CD4-positive, alpha-beta T cell treated with Interleukin-21 for 1 hour (primary cell): ENCODE measurements at places on chromosomes 4 and X.
A peak's percentile ranks its signal among the peaks of the same experiment; 100 is the strongest.

- DNase-seq: no peak
These were observed 114.6 kb upstream of the CBR4 start for GRCh38 chr4:169124661-169125060.

GRCh38 chr4:118898684-118899138, 10.1 kb downstream of the SYNPO2 start:
- no peak for DNase-seq

DNA sequence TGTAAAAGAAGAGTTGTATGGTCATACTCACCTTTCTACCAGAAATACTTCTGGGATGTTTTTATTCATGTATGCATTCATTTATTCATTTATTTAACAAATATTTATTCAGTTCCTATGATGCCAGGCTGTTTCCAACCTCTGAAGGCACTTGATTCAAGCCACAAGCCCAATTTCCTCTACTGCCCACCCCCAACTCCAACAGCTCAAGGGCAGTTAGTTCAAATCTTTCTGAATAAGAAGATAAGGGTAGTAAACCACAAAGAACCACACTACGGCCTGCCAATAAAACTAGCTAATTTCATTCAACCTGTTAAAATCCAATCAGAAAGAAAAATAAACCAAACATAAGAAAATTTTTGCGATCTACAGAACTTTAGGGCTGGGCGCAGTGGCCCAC, 31.2 kb downstream of the LRBA start:
- DNase-seq: no peak

DNA sequence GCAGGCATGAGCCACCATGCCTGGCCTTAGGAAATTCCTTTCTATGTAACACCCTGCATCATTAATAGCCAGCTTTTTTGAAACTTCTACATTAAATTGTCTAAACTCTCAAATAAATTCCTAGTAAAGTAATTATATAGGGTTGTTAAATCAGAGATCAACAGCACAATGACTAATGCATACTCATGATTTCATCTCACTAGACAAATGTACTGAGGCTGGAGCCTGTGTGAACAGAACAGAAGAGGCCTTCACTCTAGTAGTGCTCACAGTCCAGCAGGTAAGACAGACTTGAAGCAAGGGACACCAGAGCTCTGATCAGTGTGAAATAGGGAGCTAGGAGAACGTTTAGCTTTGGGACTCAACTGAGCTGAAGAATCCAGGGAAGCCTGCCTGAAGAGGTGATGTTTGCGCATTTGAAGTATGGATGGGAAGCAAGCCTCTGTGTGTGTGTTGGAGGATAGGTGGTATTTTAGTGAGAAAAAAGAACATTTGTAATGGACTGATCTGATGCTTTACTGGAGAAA, 3.9 kb downstream of the ZFP42 start:
- DNase-seq: no peak

DNA sequence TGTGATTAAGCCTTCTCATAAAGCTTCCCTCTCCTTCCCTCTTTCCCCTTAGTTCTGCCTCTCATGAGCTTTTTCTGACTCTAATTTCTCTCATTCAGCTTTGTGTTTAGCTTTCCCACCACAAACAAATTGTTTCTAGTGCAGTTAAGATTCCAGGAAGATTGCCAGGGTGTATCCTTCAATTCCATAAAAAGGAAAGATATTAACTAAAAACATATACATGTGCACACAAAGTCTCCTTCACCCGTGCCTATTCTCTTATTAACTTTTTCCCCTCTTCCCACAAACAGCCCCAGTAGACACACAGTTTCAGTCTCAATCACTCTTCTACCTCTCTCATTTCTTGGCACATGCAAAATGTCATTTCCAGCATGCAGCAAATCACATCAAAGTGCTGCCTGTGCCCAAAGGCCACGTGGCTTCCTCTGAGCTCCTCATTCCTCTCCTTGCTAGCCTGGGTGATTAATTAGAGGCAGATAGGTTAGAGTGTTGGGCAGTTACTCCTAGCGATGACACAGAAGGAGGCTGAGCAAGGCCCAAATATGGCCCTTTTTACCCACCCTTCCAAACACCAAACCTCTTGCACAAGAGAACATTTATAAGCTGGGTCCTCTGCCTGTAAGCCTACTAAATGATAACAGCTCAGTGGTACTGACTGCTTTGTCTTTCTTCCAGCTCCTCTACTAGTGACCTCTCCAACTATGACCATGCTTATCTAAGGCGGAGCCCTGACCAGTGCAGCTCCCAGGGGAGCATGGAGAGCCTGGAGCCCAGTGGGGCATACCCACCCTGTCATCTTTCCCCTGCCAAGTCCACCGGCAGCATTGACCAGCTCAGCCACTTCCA, 159.6 kb downstream of the SOWAHB start:
- no peak for DNase-seq

DNA sequence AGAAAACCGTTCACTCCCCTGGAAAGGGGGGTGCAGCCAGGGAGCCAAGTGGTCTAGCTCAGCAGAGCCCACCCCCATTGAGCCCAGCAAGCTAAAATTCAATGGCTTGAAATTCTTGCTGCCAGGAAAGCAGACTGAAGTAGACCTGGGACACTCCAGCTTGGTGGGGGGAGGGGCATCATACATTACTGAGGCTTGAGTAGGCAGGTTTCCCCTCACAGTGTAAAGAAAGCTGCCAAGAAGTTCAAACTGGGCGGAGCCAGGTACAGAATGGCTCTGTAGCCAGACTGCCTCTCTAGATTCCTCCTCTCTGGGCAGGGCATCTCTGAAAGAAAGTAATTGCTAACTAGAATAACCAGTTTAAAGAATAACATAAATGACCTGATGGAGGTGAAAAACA, 372.3 kb upstream of the F9 start:
- DNase-seq: no peak

GRCh38 chr4:179880756-179881155, 2362.4 kb upstream of the TENM3 start:
- no peak for DNase-seq

- no peak for DNase-seq
These were observed 99.9 kb downstream of the SLIT2 start for GRCh38 chr4:20351360-20352162.

GRCh38 chr4:138609943-138610350, 367.8 kb upstream of the SLC7A11 start:
- no peak for DNase-seq

- no peak for DNase-seq
These were observed 336.7 kb downstream of the DTHD1 start for GRCh38 chr4:36618102-36618501.

GRCh38 chr4:6076391-6076790, 58.2 kb upstream of the C4orf50 start:
- DNase-seq: peak; percentile 17

DNA sequence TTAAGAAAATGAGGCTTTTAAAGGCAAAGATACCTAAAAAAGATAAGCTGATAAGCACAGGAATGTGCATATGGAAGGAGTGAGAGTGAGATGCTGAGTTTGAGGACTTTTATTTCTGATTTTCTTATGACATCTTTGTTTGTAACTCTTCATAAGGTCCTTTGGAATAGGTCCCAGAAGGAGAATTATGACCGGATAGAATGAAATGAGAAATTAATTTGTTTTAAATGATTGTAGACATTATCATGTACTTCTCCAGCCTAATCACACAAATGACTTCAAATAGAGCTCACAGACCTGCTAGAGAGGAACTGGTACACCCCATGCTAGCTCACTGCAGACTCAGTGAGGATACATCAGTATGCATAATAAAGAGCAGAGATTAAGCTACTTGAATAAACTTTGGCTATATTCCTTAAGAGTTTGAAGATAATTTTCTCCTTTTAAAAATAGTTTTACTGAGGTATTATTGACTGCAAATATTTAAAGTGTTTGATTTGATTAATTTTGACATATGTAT, 5.6 kb downstream of the GK2 start:
- DNase-seq: no peak

GRCh38 chr4:174214101-174214878, 69.2 kb downstream of the FBXO8 start:
- DNase-seq: no peak

GRCh38 chrX:122770581-122770980, 413.5 kb upstream of the GRIA3 start:
- no peak for DNase-seq

DNA sequence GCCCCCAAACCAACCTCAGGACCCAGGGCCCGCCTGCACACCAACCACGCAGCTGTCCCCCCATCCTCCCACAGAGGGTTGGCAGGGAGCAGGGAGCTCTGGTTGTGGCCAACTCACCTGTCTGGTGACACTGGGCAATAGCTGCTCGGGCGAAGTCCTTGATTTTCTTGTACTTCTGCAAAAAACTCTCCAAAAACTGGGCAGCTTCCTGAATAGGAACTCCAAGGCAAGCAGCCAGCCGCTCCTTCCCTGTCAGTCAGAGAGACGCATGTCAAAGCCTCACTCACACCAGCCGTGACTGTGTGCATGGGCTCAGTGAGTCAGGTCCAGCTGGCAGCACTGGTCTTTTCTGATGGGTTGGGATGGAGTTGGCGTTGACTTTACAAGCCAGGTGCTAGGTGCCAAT, 26.4 kb downstream of the NAT8L start:
- DNase-seq: no peak

DNA sequence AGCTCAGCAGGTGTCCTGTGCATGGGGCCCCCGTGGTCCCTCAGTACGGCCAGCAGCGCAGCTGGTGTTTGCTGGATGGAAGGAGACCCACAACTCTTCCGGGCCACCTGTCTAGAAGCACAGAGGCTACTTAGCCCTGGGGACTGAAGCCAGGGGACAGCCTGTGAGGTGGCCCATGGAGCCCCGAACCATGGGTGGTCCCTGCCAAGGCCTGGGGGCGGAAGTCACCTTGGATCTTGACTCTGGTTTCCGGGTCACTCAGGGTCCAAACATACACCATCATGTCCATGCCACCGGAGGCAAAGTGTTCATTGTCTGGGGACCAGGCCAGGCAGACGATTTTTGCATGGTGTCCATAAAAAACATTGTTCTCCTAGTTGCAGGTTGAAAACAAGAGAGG, 39.5 kb downstream of the WDR1 start:
- no peak for DNase-seq

DNA sequence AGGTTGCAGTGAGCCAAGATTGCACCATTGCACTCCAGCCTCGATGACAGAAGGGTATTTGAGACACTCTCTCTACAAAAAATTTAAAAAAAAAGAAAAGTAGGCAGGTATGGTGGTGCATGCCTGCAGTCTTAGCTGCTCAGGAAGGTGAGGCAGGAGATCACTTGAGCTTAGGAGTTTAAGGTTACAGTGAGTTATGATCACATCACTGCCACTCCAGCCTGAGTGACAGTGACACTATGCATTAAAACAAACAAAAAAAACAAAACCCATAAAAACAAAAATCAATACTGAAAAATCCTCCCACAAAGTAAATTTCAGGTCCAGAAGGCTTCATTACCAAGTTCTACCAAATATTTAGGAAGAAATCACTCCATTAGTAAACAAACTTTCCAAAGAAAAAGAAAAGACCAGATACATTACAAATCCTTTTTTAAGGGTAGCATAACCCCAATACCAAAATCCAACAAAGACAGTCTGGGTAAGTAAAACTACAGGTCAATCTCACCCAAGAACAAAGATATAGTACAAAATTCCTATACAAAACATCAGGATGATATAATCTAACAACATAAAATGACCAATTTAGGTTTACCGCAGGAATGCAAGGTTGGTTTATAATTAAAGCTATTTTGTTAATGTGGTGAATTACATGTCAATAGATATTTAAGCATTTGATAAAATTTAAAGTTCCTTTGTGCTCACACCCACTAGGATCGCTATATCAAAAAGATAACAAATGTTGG, 11.7 kb downstream of the NELFA start:
- DNase-seq: no peak

DNA sequence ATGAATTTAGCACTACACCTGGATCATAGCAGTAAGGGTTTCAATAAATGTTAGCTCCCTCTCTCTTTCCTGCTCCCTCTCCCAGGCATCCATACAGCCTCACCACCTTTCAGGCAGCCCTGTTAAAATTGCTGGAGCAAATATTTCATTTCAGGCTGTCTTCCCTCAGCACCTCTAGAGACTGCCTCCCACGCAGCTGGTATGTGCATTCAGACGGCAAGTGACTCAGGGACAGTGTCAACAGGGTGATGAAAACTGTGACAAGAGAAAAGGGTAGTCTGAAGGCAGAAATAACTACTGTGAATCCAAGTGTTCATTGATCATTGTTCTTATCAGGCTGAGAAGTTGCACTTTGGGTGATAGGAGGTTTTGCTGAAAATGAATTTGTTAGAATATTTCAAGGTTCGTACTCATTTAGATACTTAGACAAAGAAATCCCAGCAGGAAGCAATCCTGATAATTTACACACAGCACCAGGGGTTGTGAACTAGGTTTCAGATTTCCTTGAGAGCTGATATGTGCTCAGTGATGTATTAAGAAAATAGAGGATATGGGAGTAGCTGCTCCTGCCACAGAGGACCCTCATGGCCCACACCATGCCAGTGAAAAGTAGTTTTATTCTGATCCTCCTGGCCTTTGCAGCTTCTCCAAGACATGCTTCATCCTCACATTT, 424.2 kb downstream of the FGF13 start:
- DNase-seq: no peak

- no peak for DNase-seq
These were observed 97.9 kb downstream of the ADRA2C start for GRCh38 chr4:3863841-3864741.

DNA sequence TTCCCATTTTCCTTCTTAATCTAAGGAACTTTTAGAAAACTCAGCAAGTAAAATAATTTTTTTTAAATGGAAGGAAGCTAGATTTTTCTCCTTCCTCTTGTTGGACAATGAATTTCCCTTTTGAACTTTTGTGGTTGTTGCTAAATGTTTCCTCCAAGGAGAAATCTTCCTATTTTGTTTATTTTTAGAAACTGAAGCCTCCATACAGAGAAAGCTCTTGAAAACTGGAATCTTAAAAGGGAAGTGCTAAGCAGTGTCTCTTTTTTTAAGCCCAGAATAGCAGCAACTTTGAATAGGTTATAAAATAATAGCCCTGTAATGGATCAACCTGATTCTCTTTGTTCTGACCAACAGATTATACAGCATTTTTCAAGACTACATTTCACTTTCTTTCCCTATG, 15.1 kb upstream of the DCLK2 start:
- DNase-seq: no peak

- no peak for DNase-seq
These were observed 56.7 kb downstream of the ANK2 start for GRCh38 chr4:113106108-113106507.

GRCh38 chr4:143721317-143721716, 20.8 kb upstream of the FREM3 start:
- no peak for DNase-seq

DNA sequence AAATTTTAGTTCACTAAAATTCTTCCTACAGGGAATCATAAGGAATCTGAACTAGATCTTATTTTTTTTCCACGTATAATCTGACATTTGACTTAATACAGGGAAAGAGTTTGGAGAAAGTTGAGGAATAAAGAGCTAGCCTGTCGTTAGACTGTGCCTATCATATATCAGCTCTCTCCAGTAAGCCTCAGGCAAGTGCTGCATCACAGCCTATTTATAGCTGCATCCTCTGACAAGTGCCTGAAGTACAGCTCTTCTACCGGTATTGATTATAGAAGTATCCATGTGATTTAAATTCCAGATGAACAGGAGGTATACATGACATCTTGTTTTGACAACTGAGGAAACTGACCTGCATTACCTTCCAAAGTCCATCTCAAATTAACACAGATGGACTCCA, 248.9 kb downstream of the TLL1 start:
- DNase-seq: no peak

- DNase-seq: no peak
These were observed 866 bp upstream of the CENPE start for GRCh38 chr4:103199009-103199408.
